Activated naive CD8-positive, alpha-beta T cell treated with anti-CD3 and anti-CD28 coated beads, Interleukin-2, amount 50 U/mL, for 24 hours (primary cell): ENCODE measurements at places on chromosomes 11 and 22.

DNA sequence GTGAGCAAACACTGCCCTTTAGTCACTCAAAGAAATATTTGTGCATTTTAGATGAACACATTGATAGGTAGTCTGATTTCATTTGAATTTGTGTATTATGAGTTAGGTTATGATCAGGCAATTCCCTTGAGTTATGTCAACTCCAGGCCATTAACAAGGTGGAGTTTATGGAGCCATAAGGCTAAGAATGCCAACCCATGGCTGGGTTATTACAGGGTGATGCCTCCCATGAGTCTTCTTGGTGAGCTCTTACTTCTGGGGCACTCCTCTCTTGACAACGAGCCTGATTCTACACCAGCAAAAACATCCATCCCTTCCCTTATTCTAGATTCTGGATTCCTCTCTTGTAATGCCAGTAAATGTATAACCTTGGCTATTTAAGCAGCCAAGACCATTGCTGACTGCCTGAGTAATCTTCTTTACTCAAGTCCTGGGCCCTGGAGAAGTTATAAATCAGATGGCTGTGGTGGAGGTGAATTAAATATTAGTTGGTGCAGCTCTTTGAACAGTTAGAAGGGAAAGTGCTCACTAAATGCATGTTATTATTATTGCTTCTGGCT lies 645.7 kb upstream of the TENM4 start:
- no peak for DNase-seq

GRCh38 chr11:32005786-32006416 lies 85.0 kb upstream of the RCN1 start:
- no peak for DNase-seq

DNA sequence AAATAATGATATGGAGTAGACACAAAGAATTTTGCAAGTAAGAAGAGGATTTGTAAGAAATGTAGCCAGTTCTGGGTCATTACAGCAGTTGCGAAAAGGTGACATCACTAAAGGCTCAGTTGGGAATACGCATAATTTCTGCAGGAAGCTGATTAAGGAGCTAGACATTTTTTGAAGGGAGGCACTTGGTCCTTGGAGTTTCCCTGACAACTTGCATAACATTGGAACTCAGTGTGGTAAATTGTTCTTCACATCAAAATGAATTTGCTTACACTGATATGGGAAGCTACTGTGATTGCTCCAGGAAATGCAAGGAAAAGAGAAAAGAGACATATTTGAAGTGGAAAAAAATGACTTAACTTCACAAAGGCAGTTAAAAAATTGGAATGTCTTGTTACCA lies 626.1 kb downstream of the NELL1 start:
- DNase-seq = no peak

DNA sequence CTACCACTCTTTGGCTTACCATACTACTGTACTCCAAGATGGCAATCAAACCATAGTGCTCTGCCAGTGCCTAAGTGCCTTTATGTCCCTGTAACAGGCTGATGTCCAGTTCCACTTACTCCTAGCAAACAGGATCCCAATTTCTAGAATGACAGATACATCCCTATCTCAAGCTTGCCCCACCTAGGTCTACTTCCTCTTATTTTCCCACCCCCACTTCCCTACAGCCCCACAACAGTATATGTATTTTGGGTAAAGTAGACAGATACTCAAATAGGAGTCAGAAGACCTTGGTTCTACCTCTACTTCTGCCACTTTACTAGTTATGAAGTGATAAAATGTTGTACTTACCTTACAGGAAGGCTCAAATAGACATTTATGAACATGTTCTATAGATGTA lies 24.1 kb downstream of the SIK3 start:
- DNase-seq = no peak

DNA sequence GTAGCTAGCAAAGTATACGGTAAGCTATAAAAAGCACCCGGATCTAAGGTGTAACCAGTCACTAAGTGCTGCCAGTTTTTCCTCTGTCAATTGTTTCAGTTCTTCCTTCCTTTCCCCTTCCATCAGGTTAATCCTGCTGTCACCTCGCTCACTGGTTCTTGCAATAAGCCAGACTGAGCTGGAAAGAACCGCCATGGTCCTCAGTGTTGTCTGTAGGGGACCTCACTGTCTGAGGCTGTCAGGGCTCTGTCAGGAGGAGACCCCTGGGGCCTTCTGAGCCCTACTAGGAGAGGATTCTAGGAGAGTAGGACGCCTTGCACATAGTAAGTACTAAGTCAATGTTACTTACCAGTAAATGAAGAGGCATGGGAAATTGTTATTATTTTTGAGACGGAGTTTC lies 1.4 kb upstream of the TBC1D22A start:
- no peak for DNase-seq

DNA sequence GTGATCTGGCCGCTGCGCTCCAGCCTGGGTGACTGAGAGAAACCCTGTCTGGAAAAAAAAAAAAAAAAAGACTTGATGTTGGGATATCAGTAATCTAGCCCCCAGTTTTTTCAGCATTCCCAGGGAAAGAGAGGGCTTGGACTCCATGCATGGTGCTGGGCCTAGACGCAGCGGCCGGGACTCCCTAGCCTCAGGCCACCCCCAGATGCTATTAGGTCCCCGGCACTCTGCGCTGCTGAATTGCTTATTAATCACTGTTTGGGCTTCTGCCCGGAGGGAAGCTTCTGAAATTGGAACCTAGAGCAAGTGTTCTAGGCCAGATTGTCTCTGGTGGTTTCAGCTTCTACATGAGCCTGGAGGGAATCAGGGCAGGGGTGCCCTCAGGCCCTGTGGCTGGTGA lies 39.0 kb downstream of the SLCO2B1 start:
- no peak for DNase-seq

DNA sequence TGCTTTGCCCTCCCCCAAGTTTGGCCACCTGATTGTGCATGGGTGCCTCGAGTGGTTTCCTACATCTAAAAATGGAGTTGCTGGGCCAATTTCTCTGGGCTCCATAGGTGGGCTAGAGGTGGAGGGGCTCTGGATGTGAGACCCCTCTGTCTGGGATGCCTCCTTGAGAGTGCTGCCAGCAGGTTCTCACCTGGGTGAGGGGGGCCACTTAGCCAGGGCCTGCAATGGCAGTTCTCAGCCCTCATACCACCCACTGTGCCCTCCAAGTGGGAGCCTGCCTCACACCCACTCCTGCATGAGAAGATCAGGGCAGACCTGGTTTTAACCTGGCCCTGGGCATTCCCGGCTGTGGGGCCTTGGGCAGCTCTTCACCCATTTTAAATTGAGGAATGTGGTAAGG lies 83.9 kb downstream of the CABIN1 start:
- DNase-seq = no peak

DNA sequence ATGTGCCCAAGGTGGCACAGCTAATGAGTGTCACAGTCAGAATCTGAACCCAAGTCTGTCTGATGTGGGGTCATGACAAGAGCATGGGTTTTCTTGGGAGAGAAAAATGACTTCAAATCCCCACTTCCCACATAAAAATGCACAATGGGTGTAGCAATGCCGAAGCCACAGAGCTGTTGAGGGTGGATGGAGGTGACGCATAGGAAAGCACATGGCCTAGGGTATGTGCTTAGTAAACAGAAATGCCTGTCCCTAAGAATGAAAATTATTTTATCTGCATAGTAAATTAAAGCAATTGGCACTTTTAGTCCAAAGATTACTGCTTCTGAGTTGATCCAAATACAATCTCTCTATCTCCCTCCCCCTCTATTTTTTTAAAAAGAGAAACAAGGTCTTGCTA lies 10.9 kb downstream of the MICAL3 start:
- DNase-seq = no peak

- no peak for DNase-seq
These were observed 261.7 kb downstream of the TENM4 start for GRCh38 chr11:79179087-79179486.

DNA sequence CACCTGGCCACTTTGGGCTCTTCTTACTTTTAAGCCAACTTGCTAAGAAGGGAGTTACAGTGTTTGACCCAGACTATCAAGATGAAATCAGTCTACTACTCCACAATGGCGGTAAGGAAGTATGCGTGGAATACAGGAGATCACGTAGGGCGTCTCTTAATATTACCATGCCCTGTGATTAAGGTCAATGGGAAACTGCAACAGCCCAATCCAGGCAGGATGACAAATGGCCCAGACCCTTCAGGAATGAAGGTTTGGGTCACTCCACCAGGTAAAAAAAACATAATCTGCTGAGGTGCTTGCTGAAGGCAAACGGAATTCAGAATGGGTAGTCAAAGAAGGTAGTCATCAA lies 1.0 kb upstream of the YPEL4 start:
- no peak for DNase-seq

- no peak for DNase-seq
These were observed 139.2 kb downstream of the MAML2 start for GRCh38 chr11:96203567-96204365.

GRCh38 chr11:106202935-106203620 lies 125.6 kb downstream of the AASDHPPT start:
- no peak for DNase-seq

DNA sequence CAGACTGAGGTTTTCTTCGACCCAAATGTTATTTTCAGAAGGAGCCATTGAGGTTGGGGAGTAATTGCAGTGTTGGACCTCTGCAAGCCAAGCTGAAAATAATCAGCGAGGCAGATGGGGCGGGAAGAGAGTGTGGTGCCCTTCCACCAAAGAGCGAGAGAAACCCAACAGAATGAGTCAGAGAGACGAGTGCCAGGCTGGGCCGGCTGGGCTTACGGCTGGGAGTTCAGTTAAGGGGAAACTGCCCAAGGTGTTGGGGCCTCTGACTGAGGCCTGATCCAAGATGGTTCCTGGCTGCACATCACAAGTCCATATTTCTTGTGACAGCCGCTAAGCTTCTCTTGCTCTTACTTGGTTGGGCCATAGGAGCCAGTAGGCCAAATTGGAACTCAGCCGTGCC lies 30.4 kb upstream of the CREB3L1 start:
- no peak for DNase-seq

DNA sequence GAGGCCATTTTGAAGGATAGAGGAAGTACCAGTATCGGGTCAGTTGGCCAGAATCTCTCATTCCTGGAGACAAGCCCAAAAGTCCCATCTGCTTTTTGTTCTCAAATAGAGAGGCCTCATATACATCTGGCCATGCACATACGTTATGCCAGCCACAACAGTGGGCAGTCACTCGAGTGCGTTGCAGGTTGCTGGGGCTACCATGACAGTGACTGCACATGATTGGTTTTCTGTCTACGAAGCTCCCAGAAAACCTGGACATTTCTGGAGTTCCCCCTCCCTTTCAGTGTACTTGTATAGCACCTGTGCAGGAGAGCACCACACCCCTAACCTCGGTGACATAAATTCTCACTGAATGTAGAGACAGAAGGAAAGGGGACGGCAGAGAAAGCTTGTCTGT lies 62.1 kb downstream of the C22orf31 start:
- no peak for DNase-seq

DNA sequence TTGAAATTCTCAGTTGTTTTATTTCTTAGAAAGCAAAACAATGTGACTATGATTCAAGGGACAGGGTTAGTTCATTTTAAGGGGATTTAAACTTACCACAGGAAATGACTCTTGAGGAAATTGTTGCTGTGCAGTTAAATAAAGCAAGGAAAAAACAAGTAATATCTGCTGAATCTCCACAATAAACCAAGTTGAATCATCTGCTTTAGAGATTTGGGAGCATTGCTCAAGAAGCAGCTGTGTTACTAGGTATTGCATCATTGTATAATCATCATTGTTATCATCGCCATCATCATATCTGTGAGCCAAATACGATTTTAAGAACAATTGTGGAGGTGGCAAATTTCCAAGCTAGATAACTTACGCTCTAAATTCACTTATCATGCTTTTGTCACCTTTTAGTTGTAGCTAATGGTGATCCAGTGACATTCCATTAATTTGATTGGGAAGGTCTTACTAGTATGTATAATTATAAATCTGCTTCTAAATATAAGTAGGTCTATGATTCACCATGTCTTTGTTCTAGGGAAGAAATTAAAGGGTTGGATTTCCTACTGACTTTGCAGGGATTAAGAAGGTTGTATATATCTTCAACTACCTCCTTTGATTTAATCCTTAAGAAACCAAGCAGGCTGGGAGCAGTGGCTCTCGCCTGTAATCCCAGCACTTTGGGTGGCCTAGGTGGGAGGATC lies 19.9 kb downstream of the MMP10 start:
- no peak for DNase-seq

- no peak for DNase-seq
These were observed 173.2 kb downstream of the LARGE1 start for GRCh38 chr22:33747029-33747428.

- DNase-seq = no peak
These were observed 11.5 kb upstream of the RPS3 start for GRCh38 chr11:75387736-75388294.

- no peak for DNase-seq
These were observed 7.8 kb upstream of the RRM1 start for GRCh38 chr11:4086575-4087353.
